ENCODE measurements at places on chromosomes 12 and 14. TPM values are rescaled to one million over a fixed set of nuclear protein-coding genes. Genes with fewer than 3 reads are reported as not detected.
A peak's percentile ranks its signal among the peaks of the same experiment; 100 is the strongest.

The MYL6B gene
- 32.0 TPM for total RNA-seq

- H3K27ac ChIP-seq, result no peak overlapping the region
- no peaks in the 10 kb centered on the region for H3K4me1 ChIP-seq
- peaks cover 33% of the 10 kb centered on the region for H3K27me3 ChIP-seq
- no peak overlapping the region for H3K4me3 ChIP-seq
Observed at GRCh38 chr12:4471256-4471655, 25.6 kb upstream of the FGF6 start.

GRCh38 chr12:51970904-51971646 lies 19.6 kb downstream of the ACVR1B start:
- H3K4me1 ChIP-seq, result peaks cover 76% of the 10 kb centered on the region
- peak; percentile 73 for DNase-seq
- no peaks in the 10 kb centered on the region for H3K36me3 ChIP-seq
- H3K27ac ChIP-seq, result peak overlapping the region; percentile 87

- peaks cover 3% of the 10 kb centered on the region for H3K27me3 ChIP-seq
- H3K4me3 ChIP-seq, result peak overlapping the region; percentile 92
- H3K36me3 ChIP-seq, result no peaks in the 10 kb centered on the region
Observed at GRCh38 chr14:21102521-21103410, 1.9 kb downstream of the TMEM253 start.

DNA sequence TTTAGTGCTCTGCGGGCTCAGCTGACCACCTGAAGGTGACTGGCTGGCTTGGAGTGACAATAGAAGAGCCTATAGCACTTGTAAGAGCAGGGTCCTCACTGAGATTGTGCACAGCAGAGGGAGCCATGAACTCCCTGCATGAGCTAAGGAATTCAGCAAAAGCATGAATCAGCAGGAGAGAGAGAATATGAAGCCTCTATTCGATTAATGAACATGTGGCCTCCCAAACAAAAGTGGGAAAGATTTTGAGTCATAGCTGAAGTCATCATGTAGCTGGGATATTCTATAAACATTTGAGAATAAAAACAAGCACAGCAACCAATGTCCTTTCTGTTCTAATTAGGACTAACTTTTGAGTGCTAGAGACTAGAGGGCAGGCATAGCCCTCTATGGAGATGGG lies 626.6 kb downstream of the DIO2 start:
- no peak overlapping the region for H3K4me3 ChIP-seq
- H3K36me3 ChIP-seq, result no peaks in the 10 kb centered on the region
- H3K27me3 ChIP-seq, result no peaks in the 10 kb centered on the region

DNA sequence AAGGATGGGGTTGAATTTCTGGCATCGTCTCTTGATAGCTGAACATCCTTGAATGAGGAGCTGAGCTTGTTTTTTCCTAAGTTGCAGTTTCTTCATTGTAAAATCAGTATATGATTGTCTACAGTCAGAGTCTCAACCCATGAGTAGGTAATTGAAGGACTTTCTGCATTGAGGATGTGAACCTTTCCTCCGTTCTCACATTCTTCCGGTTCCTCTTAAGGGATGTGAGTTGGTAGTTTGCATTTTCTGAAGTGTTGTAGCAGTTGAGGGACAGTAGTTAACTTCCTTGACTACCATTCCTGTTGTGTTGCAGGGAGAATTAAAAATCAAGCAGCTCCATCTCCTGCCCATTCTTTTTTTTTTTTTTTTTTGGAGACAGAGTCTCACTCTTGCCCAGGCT lies 19.1 kb downstream of the TPCN1 start:
- no peaks in the 10 kb centered on the region for H3K4me1 ChIP-seq
- no peaks in the 10 kb centered on the region for H3K27me3 ChIP-seq
- no peak overlapping the region for H3K4me3 ChIP-seq
- no peak overlapping the region for H3K27ac ChIP-seq
- no peak for DNase-seq
- H3K36me3 ChIP-seq, result no peaks in the 10 kb centered on the region

The ANKRD33 gene
- not detected for total RNA-seq

The PRIM1 gene
- 43.5 TPM for total RNA-seq

DNA sequence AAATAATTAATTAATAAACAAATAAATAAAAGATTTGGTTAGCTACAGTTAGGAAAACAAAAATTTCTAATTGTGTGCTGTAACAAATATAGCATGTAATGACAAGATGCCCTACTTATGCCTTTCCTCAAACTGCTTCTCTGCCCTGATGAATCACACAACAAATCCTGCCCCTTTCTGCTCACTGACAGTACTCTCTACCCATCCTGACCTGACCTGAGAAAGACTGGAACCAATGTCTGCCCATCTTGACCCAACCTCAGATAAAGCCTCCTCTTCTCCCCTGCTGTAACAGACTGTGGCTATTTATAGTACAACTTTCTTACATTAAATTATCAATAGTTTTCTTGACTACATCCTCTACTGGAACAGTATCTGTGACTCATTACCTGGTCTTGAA lies 43.7 kb downstream of the PPP1R13B start:
- H3K27me3 ChIP-seq, result no peaks in the 10 kb centered on the region
- H3K4me1 ChIP-seq, result peaks cover 11% of the 10 kb centered on the region
- DNase-seq, result no peak
- H3K36me3 ChIP-seq, result no peaks in the 10 kb centered on the region
- H3K27ac ChIP-seq, result no peak overlapping the region

DNA sequence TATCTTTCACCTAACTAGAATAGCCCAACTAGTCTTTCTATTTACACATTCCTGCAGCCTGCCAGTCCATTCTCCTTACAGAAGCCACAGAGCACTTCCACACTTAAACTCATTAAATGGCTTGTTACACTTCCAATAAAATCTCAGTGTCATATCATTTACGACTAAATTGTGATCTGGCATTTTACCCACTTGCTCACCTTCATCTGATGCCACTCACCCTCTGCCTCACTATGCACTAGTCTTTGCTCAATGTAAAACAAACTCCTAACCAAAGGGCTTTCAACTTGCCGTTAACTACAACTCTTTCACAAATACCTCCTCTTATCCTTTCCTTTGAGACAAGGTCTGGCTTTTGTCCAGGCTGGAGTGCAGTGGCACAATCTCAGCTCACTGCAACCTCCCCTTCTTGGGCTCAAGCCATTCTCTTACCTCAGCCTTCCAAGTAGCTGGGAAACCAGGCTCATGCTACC lies 24.1 kb downstream of the YAF2 start:
- no peak for DNase-seq
- H3K4me3 ChIP-seq, result no peak overlapping the region
- no peaks in the 10 kb centered on the region for H3K36me3 ChIP-seq
- H3K4me1 ChIP-seq, result peaks cover 15% of the 10 kb centered on the region

The MIP gene
- total RNA-seq, result 0.75 TPM

The HSPB8 gene
- not detected for total RNA-seq

DNA sequence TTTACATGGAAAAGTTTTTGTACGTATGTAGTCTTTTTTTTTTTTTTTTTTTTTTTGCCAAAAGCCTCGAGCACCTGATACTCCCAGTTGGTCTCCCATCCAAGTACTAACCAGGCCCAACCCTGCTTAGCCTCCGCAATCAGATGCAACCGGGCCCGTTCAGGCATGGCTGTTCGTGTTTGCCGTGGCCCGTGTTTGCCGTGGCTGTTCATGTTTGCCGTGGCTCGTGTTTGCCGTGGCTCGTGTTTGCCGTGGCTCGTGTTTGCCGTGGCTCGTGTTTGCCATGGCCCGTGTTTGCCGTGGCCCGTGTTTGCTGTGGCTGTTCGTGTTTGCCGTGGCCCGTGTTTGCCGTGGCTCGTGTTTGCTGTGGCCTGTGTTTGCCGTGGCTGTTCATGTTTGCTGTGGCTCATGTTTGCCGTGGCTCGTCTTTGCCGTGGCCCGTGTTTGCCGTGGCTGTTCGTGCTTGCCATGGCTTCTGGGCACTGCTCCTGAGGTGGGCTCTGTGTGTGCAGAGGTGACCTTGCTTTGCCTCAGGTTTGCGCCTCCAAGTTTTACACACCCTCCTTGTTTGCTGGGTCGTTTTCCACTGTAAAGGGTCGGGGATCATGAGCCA lies 26.8 kb upstream of the MMP17 start:
- peaks cover 5% of the 10 kb centered on the region for H3K4me1 ChIP-seq
- no peak for DNase-seq
- H3K27ac ChIP-seq, result no peak overlapping the region

- no peak overlapping the region for H3K27ac ChIP-seq
- H3K4me3 ChIP-seq, result no peak overlapping the region
- H3K27me3 ChIP-seq, result peaks cover 18% of the 10 kb centered on the region
- peaks cover 10% of the 10 kb centered on the region for H3K36me3 ChIP-seq
Observed at GRCh38 chr12:67833602-67834001, 155.6 kb upstream of the IFNG-AS1 start.

- DNase-seq, result no peak
- H3K36me3 ChIP-seq, result no peaks in the 10 kb centered on the region
- no peak overlapping the region for H3K4me3 ChIP-seq
- H3K27me3 ChIP-seq, result peaks cover 3% of the 10 kb centered on the region
- no peaks in the 10 kb centered on the region for H3K4me1 ChIP-seq
Observed at GRCh38 chr12:131385313-131386166, 325.4 kb upstream of the SFSWAP start.

GRCh38 chr14:31993521-31993951 lies 83.6 kb upstream of the ARHGAP5 start:
- no peak for DNase-seq
- no peak overlapping the region for H3K27ac ChIP-seq
- H3K27me3 ChIP-seq, result no peaks in the 10 kb centered on the region

The COL2A1 gene
- total RNA-seq, result not detected

DNA sequence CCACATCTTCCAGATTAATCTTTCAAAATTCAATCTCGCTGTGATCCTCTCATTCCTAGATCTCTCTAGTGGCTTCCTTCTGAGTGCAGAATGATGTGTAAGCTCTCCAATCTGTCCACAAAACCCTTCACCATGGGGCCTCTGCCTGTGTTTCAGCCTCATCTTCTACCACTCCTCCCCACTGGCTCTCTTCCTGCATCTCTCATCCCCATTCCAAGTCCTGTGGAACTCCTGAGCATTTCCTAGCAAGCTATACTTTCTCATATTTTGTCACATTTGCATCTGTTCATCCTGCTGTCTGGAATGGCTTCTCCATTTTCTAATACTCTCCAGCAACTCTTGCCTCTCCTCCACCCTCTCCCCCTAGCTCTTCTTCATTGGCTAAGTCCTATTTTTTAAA lies 242.0 kb upstream of the DAAM1 start:
- no peak overlapping the region for H3K27ac ChIP-seq
- no peak for DNase-seq
- H3K4me1 ChIP-seq, result no peaks in the 10 kb centered on the region

The TSPAN8 gene
- total RNA-seq, result not detected

The PLXNC1 gene
- 14.7 TPM for total RNA-seq

The GLIPR1L2 gene
- total RNA-seq, result 1.0 TPM

- peaks cover 7% of the 10 kb centered on the region for H3K36me3 ChIP-seq
- no peaks in the 10 kb centered on the region for H3K27me3 ChIP-seq
- H3K27ac ChIP-seq, result no peak overlapping the region
- H3K4me3 ChIP-seq, result no peak overlapping the region
- no peaks in the 10 kb centered on the region for H3K4me1 ChIP-seq
Observed at GRCh38 chr12:30587782-30588181, 107.9 kb downstream of the IPO8 start.

DNA sequence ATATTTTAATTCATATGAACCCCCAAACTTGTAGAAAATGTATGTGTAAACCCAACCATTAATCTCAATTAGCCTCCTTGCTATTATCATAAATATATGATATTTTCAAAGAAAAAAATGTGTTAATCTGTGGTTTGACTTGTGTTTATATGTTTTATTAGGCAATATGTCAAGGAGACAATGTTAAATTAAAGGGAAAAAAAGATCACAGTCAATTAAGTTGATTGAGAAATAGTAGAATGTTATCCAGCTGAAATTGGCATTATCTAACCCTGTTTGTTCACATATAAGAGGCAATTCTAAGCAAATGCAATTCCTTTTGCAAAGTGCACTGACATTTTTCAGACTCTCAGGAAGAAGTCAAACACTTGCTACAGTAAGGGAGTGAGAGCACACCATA lies 745.3 kb downstream of the C12orf50 start:
- no peak overlapping the region for H3K4me3 ChIP-seq
- no peak overlapping the region for H3K27ac ChIP-seq
- no peaks in the 10 kb centered on the region for H3K4me1 ChIP-seq

The GPR135 gene
- 3.8 TPM for total RNA-seq

DNA sequence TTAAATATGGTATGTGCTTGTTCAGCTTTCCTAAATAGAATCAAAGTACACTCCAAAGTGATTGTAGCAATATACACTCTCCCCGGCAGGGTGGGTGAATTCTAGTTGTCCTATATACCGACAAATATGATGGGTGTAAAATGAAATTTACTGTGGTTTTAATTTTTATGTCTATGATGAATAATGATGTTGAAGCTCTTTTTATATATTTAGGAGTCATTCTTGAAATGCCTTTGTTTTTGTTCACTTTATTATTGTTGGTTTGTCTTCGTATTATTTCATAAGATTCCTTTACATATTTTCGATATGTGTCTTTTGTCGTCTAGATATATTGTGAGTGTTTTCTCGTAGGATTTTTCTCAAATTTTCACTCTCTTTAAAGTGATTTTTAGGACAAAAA lies 105.7 kb downstream of the PDE3A start:
- H3K27me3 ChIP-seq, result peaks cover 3% of the 10 kb centered on the region
- no peak overlapping the region for H3K27ac ChIP-seq
- H3K4me1 ChIP-seq, result no peaks in the 10 kb centered on the region
- H3K36me3 ChIP-seq, result no peaks in the 10 kb centered on the region
- no peak for DNase-seq

The ATF7IP gene
- 85.3 TPM for total RNA-seq

The CLEC14A gene
- not detected for total RNA-seq

- no peak overlapping the region for H3K4me3 ChIP-seq
- no peak overlapping the region for H3K27ac ChIP-seq
- DNase-seq, result no peak
- H3K27me3 ChIP-seq, result no peaks in the 10 kb centered on the region
- no peaks in the 10 kb centered on the region for H3K4me1 ChIP-seq
Observed at GRCh38 chr12:119783787-119784186, 93.3 kb downstream of the CIT start.

DNA sequence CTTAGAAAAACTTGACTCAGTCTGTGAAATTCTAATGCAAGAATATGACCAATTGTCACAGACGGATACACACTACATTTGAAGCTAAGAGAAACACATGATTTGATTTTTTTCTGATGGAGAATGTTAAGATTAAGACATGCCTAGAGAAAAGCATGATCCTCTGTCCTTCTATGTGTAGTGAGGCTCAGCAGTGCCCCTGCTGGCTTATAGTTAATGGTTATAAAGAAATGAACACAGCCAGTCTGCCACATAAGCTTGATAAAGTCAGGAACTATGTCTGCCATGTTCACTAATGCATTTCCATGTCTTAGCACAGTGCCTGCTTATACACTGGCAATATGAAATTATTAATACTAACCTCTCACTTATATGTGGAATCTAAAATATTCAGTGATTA lies 168.1 kb upstream of the DAAM1 start:
- no peak overlapping the region for H3K4me3 ChIP-seq
- H3K4me1 ChIP-seq, result no peaks in the 10 kb centered on the region
- no peak overlapping the region for H3K27ac ChIP-seq
- no peaks in the 10 kb centered on the region for H3K27me3 ChIP-seq

- peaks cover 20% of the 10 kb centered on the region for H3K27me3 ChIP-seq
- no peak for DNase-seq
- no peak overlapping the region for H3K4me3 ChIP-seq
- H3K36me3 ChIP-seq, result no peaks in the 10 kb centered on the region
Observed at GRCh38 chr12:66932126-66932525, 253.2 kb upstream of the GRIP1 start.

GRCh38 chr14:74583689-74584434 lies 28.2 kb downstream of the LTBP2 start:
- DNase-seq, result no peak
- H3K4me3 ChIP-seq, result no peak overlapping the region
- no peaks in the 10 kb centered on the region for H3K36me3 ChIP-seq
- no peaks in the 10 kb centered on the region for H3K4me1 ChIP-seq
- H3K27me3 ChIP-seq, result peaks cover 62% of the 10 kb centered on the region
- no peak overlapping the region for H3K27ac ChIP-seq

Measured in natural killer cell treated with Interleukin-12 subunit alpha and Interleukin-12 subunit beta and Interleukin-15 and Interleukin-18, amount 100 ng/mL, for 72 hours (primary cell).